ENCODE measurements at places on chromosomes 7 and 10. TPM values are rescaled to one million over a fixed set of nuclear protein-coding genes. Genes with fewer than 3 reads are reported as not detected.

DNA sequence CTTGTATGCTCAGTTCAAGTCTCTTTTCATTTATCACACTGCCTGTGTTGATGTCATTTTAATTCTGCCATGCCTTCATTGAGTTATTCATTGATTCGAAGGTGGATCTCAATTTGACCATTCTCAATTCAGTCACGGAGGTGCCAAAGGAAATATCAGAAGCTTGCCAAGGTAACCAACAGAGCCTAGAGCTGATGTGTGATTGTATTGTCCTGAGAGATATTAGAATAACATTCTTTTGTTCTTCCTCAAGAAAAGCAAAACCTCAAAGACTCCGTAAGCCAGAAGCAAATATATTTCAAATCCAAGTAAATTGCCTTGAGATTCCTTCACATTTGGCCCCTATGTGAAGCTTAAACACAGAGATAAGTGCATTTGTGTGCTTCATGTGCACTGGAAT, 345.3 kb downstream of the CXCL12 start:
- H3K4me3 ChIP-seq, result no peak overlapping the region
- H3K4me1 ChIP-seq, result no peaks in the 10 kb centered on the region
- no peaks in the 10 kb centered on the region for H3K36me3 ChIP-seq
- no peak overlapping the region for H3K27ac ChIP-seq

GRCh38 chr7:12949060-12949931, 261.9 kb downstream of the ARL4A start:
- H3K27me3 ChIP-seq, result no peaks in the 10 kb centered on the region
- peaks cover 10% of the 10 kb centered on the region for H3K4me1 ChIP-seq
- H3K27ac ChIP-seq, result no peak overlapping the region
- H3K36me3 ChIP-seq, result no peaks in the 10 kb centered on the region
- no peak overlapping the region for H3K4me3 ChIP-seq

GRCh38 chr7:4434306-4434705, 247.8 kb upstream of the FOXK1 start:
- no peak overlapping the region for H3K4me3 ChIP-seq
- no peak for DNase-seq
- H3K36me3 ChIP-seq, result no peaks in the 10 kb centered on the region

DNA sequence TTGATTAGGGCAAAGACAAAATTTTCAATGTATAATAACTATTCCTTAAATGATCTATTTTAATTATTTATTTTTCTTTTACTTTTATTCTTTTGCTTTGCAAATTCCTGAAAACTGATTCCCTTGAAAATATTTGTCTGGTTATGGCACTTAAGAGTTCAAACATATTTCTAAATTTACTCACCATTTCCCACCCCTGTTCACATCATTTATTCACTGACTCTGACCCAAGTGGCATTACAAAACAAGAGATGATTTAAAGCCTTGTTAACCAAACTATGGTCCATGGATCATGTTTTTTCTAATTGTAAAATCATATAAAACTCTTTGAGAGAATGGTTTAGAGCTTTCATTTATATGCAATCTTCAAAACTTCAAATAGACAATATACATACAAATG, 1256.1 kb upstream of the LRRN3 start:
- H3K27ac ChIP-seq, result no peak overlapping the region
- H3K4me1 ChIP-seq, result no peaks in the 10 kb centered on the region
- DNase-seq, result no peak
- no peak overlapping the region for H3K4me3 ChIP-seq

GRCh38 chr10:44627591-44628354, 242.9 kb upstream of the CXCL12 start:
- H3K27me3 ChIP-seq, result no peaks in the 10 kb centered on the region
- no peaks in the 10 kb centered on the region for H3K36me3 ChIP-seq
- no peak for DNase-seq
- H3K4me1 ChIP-seq, result no peaks in the 10 kb centered on the region

DNA sequence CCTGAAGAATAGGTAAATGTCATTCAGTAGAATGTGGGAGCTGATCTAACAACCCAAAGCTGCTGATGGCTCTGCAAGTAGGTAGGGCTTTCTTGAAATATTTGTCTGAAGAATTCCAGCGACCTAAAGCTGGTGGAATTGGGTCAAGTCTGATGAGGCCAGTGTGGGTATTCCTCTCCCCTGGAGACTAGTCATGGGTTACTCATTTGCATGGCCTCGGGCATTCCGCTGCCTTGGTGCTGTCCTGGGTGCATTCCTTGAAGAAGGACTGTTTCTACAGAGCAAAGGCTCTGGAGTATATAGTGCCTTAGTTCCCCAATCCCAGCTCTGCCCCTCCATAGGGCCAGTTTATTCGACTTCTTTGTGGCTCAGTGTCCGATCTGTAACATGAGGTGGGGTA, 19.2 kb downstream of the PDK4 start:
- no peak for DNase-seq
- H3K27me3 ChIP-seq, result no peaks in the 10 kb centered on the region
- no peaks in the 10 kb centered on the region for H3K36me3 ChIP-seq
- no peak overlapping the region for H3K4me3 ChIP-seq

DNA sequence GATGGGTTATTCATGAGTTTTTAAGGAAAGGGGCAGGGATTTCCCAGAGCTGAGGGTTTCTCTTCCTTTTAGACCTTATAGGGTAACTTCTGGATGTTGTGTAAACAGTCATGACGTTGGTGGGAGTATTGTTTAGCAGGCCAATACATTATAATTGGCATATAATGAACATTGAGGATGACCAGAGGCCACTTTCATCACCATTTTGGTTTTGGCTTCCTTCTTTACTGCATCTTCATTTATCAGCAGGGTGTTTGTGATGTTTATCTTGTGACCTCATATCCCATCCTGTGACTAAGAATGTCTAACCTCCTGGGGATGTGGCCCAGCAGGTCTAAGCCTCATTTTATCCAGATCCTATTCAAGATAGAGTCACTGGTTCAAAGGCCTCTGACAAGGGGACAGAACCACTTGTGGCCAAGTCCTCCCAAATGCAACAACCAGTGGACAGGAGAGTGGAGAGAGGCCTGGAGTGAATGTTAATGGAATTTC, 77.3 kb upstream of the RPA3 start:
- H3K36me3 ChIP-seq, result no peaks in the 10 kb centered on the region
- no peaks in the 10 kb centered on the region for H3K27me3 ChIP-seq
- no peak for DNase-seq
- peaks cover 7% of the 10 kb centered on the region for H3K4me1 ChIP-seq
- no peak overlapping the region for H3K4me3 ChIP-seq

- H3K4me1 ChIP-seq, result peaks cover 10% of the 10 kb centered on the region
- no peak overlapping the region for H3K27ac ChIP-seq
- no peak for DNase-seq
- H3K4me3 ChIP-seq, result peak overlapping the region; percentile 74
- no peaks in the 10 kb centered on the region for H3K36me3 ChIP-seq
Observed at GRCh38 chr7:100539436-100540006, 518 bp downstream of the AGFG2 start.

- no peaks in the 10 kb centered on the region for H3K4me1 ChIP-seq
- no peak for DNase-seq
- no peak overlapping the region for H3K4me3 ChIP-seq
- no peaks in the 10 kb centered on the region for H3K27me3 ChIP-seq
- no peak overlapping the region for H3K27ac ChIP-seq
- no peaks in the 10 kb centered on the region for H3K36me3 ChIP-seq
Observed at GRCh38 chr7:51366172-51366728, 49.6 kb upstream of the COBL start.

GRCh38 chr7:38367301-38367890, 94.0 kb upstream of the TARP start:
- no peak overlapping the region for H3K27ac ChIP-seq
- H3K36me3 ChIP-seq, result no peaks in the 10 kb centered on the region
- no peak overlapping the region for H3K4me3 ChIP-seq
- no peaks in the 10 kb centered on the region for H3K4me1 ChIP-seq
- H3K27me3 ChIP-seq, result no peaks in the 10 kb centered on the region
- DNase-seq, result no peak

GRCh38 chr10:103197174-103197573, 4.1 kb upstream of the NT5C2 start:
- H3K27ac ChIP-seq, result no peak overlapping the region
- H3K27me3 ChIP-seq, result no peaks in the 10 kb centered on the region
- H3K4me3 ChIP-seq, result no peak overlapping the region
- H3K36me3 ChIP-seq, result no peaks in the 10 kb centered on the region

GRCh38 chr7:156402255-156402654, 238.3 kb upstream of the RNF32 start:
- no peak overlapping the region for H3K27ac ChIP-seq
- no peak overlapping the region for H3K4me3 ChIP-seq
- DNase-seq, result no peak

DNA sequence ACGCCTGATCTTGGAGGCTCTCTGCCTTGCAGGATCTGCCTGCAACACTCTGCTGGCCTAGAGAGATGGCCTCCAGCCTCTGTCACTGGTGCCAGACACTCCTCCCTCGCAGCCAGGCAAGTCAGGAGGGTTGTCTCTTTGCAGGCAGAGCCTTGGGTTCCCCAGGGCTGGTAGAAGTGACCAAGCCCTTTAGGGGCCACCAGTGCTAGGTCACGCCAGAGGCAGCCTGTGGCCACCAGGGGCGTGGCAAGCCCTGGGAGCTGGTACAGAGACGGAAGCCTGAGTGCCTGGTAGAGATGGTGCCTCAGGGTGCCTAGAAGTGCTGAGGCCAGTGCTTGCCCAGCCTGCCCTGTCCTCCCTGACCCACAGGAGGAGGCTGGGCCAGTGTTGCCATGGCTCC, 9.1 kb downstream of the ADCYAP1R1 start:
- peaks cover 12% of the 10 kb centered on the region for H3K27me3 ChIP-seq
- H3K36me3 ChIP-seq, result no peaks in the 10 kb centered on the region
- DNase-seq, result no peak
- H3K4me3 ChIP-seq, result no peak overlapping the region

DNA sequence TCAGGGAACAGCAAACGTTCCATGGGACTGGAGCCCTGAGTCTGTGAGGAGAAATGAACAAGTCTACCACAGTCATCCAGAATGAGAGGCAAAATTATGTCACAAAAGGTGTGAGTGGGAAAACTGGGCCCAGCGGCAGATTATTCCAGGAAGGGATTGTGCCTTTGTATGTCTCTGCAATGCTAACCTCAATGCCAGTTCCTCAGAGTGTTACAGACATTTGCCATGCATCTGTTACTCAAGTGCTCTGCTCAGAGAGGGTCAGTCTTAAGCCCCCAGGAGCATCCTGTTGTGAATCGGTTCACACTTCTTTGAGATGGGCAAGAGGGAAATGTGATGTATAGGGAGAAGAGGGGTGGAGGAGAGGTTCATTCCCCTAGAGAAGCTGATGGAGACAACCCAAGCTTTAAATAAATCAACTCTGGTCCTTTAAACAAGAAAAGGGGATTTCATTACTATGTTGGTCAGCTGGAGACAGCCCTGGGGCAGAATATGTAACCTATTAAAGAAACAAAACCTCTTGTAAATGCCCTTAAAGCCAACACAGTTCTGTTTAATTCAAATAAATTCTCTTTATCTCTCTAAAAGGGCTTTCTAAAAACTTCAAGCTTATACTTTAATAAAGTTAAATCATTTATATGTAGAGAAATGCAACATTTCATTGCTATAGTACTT, 85.9 kb upstream of the GRB10 start:
- no peak overlapping the region for H3K27ac ChIP-seq
- peaks cover 7% of the 10 kb centered on the region for H3K4me1 ChIP-seq
- DNase-seq, result no peak
- H3K36me3 ChIP-seq, result no peaks in the 10 kb centered on the region
- H3K27me3 ChIP-seq, result peaks cover 18% of the 10 kb centered on the region

GRCh38 chr7:7426676-7427075, 109.0 kb downstream of the COL28A1 start:
- H3K36me3 ChIP-seq, result no peaks in the 10 kb centered on the region
- H3K4me3 ChIP-seq, result no peak overlapping the region
- no peaks in the 10 kb centered on the region for H3K27me3 ChIP-seq
- H3K27ac ChIP-seq, result no peak overlapping the region
- H3K4me1 ChIP-seq, result no peaks in the 10 kb centered on the region

DNA sequence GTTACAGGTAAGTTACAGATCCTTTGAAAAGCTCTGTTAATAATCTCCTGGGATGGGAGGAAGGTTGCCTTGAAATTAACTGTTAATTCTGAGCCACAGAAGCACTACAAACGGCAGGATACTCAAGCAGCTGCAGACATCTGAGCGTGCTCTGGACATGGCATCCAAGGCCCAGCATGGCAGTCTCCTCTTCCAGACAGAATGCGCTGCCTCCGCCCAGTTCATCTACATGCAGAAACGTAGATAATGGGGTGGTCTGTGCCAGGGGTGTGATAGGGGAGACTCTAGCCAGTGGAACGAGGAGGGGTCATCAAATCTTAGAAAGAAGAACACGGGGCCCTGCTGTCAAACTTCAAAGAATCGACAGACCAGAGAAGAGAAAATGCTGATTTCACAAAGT, 13.8 kb downstream of the VIPR2 start:
- no peaks in the 10 kb centered on the region for H3K4me1 ChIP-seq
- no peak for DNase-seq
- no peaks in the 10 kb centered on the region for H3K27me3 ChIP-seq
- H3K4me3 ChIP-seq, result no peak overlapping the region

- peaks cover 7% of the 10 kb centered on the region for H3K27me3 ChIP-seq
- no peak for DNase-seq
- H3K27ac ChIP-seq, result no peak overlapping the region
- no peak overlapping the region for H3K4me3 ChIP-seq
Observed at GRCh38 chr10:12390733-12391132, 41.4 kb downstream of the CAMK1D start.

DNA sequence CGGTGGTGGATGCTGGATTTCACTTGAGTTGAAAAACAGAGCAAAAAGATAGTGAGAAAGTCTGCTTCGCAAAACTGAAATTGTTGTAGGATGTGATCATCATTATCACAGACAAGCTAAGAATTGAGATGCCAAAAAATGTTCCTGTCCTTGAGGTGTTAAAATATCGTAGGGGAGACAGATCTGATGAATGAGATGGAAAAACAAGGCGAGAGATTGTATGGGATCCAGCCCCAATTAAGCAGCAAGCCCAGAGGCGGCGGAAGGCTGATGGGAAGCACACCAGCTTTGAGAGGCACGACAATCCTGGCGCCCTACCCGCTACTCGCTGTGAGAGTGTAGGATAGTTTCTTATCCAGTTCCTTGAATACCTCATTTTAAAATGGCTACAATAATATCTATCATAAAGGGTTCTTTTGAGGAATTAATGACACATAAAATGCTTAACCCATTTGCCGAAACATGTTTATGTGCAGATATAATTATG, 131.1 kb upstream of the PTN start:
- H3K27me3 ChIP-seq, result no peaks in the 10 kb centered on the region
- H3K4me3 ChIP-seq, result no peak overlapping the region
- H3K4me1 ChIP-seq, result no peaks in the 10 kb centered on the region
- H3K27ac ChIP-seq, result no peak overlapping the region

TBXAS1 gene
- 1.8 TPM for polyA plus RNA-seq

HHEX gene
- not detected for polyA plus RNA-seq

SYT15 gene
- polyA plus RNA-seq, result 0.07 TPM

DRGX gene
- polyA plus RNA-seq, result not detected

IL6 gene
- polyA plus RNA-seq, result 0.10 TPM

RAPGEF5 gene
- 2.1 TPM for polyA plus RNA-seq

LRRC18 gene
- not detected for polyA plus RNA-seq

CDNF gene
- polyA plus RNA-seq, result 1.1 TPM
